CD4-positive, alpha-beta T cell treated with Interleukin-17A for 4 hours (primary cell): ENCODE measurements at places on chromosomes 4 and X.

- DNase-seq: no peak
These were observed 978.3 kb upstream of the TENM3 start for GRCh38 chr4:181264893-181265292.

GRCh38 chr4:907691-908425 lies 24.3 kb downstream of the GAK start:
- DNase-seq: no peak

- no peak for DNase-seq
These were observed 12.6 kb upstream of the MXD4 start for GRCh38 chr4:2274320-2275043.

GRCh38 chr4:647481-647880 lies 22.1 kb downstream of the PDE6B start:
- no peak for DNase-seq

- no peak for DNase-seq
These were observed 33.7 kb downstream of the SORBS2 start for GRCh38 chr4:185778307-185778706.

DNA sequence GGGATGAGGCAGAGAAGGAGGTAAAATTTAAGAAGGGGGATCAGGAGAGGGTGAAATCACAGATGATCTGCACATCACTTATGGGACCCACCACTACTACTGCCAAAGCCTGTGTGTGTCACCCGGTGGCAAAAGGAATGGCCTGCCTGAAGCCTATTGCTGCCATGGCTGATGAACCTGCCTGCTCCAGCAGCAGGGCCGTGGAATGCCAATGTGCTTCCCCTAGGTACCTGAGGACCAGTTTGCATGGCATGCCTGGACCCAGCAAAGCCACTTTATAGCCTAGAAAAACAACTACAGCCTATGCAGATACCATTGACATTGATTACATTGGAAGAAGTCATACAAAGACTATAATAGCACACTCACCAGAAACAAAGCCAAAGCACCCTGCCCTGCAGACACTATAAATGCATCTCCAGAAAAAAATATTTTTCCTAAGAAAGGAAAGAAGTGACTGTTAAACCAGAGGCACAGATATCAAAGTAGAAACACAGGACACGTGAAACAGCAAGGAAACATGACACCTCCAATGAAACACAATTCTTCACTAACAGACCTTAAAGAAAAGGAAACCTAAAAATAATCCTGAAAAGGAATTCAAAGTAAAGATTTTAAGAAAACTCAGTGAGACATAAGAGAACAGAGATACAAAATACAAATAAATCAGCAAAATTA lies 680.7 kb upstream of the GRID2 start:
- DNase-seq: no peak

DNA sequence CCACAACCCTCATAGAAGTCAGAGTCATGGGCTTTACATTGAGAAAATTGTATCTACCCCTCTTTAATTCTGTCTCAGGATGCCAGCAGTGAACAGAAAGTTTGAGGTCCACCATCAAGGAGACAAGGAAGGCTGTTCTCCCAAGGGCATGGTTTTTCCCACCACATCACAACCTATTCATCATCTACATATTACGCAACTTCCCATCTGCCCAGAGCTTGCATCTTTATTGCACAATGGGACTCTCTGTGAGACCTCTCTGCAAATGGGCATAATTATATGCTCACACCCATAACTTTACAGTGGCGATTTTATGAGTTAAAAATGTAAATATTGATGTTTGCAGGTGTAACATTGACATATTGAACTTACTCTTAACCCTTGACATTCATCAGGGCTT lies 38.9 kb downstream of the PAGE2 start:
- no peak for DNase-seq

DNA sequence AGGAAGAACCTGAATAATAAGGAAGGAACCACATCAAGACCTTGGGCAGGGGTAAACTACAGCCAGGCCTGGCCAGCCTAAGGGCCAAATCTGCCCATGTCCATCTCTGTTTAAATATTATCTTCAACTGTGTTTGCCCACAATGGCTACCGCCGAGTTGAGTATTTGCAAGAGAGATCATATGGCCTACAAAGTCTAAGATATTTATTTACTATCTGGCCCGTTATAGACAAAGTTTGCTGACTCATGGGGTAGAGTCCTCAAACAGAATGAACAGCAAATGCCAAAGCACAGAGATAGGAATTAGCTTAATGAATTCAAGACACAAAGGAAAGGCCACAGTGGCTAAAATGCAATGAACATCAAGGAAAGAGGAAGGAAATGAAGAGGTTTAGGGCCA lies 44.8 kb downstream of the RPS6KA3 start:
- no peak for DNase-seq

GRCh38 chr4:76752861-76753501 lies 145.0 kb downstream of the SOWAHB start:
- no peak for DNase-seq

DNA sequence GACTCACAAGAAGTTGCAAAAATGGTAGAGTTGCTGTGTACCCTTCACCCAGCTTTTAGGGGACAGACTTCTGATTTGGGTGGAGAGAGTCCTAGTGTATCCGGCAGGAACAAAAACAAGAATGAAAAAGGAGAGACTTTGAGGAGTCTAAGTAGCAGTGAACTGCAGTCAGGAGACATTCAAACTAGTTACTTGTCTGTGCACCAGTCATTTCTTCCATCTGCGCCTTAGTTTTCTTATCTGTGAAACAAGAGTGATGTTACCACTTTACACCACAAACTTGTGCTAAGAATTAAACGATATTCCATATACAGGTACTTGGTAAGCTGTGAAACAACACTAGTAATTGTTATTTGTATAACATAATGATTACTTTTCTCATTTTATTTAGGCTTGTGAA lies 47.3 kb downstream of the SH2D1A start:
- DNase-seq: no peak

DNA sequence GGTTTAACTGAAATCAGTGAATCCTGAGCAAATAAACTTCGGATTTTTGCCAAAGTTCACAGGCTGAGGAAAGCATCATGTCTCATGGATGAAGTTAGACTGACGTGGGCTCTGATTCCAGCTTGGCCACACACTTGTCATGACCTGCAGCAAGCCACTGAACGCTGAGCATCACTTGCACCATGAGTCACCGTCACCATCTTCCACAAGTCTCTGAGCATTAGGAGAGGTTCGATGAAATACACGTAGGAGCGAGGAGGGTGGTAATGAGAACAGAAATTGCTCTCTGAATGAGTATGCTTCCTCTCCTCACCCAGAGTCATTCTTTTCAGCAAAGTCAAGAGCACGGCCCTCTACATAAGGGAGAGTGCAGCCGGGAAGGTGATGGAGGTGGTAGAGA lies 3.8 kb upstream of the TRIML2 start:
- no peak for DNase-seq
